ENCODE measurements at places on chromosomes 3 and 15. TPM values are rescaled to one million over a fixed set of nuclear protein-coding genes. Genes with fewer than 3 reads are reported as not detected.

- DNase-seq: no peak
Observed at GRCh38 chr3:104896624-104897023, 470.1 kb upstream of the ALCAM start.

GRCh38 chr3:151198849-151199248 is 4.2 kb downstream of the GPR171 start:
- DNase-seq: no peak

LRTM1 gene
- not detected for total RNA-seq

ANO10 gene
- 19.1 TPM for total RNA-seq

SEMA3G gene
- 0.54 TPM for total RNA-seq

DNA sequence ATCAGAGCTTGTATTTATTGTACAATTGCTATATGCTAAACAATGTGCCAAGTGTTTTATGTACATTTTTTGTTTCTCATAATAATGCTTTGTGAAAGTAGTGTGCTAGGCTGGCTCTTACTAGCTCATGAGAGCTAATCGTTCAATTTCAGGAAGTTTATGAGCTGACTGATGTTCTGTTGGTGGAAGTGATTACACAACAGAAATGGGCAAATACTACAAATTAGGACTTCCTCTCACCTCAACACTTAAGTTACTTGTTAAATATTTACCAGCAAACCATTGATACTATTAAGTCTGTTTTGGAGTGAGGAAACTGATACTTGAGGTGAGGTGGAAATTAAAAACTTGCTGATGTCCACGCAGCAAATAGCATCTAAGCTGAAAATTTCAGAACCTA is 32.3 kb downstream of the SLC9C1 start:
- DNase-seq: no peak

- DNase-seq: no peak
Observed at GRCh38 chr3:51510996-51511395, 11.2 kb upstream of the DCAF1 start.

Measured in hematopoietic multipotent progenitor cell (in vitro differentiated cells).